ENCODE measurements at places on chromosomes 2 and 18.

DNA sequence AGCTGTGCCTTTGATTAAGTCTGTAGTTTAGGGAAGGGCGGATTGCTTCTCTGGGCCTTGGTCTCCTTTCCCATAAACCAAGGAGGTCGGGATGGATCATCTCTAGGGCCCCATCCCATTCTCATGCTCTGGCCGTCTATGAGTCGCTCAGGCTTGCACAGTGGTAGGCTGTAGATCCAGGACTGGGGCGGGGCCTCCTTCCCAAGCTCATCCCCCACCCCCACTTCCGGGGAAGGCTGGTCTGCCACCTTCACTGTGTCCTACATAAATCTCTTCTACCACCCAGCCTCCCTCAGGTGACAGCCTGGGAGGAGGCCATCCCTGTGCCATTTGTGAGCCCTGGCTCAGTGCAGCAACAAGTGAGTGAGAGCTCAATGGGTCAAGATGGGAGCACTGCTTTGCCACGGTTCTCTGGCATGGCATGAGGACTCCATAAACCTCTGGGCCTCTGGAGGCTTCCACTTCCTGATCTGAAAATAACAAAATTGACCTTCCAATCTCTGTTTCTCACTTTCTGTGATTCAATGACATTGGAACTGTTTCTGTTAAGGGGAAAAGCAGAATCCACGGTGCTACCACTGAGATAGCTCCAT lies 68.5 kb downstream of the SUMO1 start:
- no peak for DNase-seq

DNA sequence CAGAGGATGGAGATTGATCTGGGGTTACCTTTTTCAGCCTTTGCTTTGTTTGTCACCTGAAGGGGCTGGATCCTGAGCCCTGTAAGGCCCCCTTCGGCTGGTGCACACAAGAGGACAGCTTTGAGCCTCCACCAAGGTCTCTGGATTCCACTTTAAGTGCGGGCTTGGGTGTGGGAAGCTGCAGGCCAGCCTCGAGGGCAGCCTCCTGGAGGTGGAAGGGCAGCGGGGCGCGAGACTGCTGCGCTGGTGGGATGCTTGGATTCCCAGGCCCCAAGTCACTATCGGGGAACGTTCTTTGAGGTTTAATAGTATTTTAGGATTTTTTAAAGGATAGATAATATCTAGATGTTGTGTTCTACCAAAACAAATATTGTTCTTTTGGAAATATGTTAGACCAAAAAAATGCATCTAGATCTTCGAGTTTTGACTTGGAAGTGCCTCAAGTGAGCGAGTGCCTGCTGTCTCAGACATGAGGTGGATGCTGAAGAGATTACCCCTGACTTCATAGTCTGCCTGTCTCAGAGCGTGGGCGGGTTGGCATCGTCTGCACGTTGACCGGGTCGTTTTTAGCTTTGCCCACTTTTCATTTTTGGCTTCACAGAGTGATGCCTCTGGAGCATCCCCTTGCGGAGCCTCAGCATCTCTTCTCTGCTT lies 113.8 kb downstream of the AGAP1 start:
- no peak for DNase-seq

- no peak for DNase-seq
These were observed 40.9 kb downstream of the RBBP8 start for GRCh38 chr18:22974001-22974400.

DNA sequence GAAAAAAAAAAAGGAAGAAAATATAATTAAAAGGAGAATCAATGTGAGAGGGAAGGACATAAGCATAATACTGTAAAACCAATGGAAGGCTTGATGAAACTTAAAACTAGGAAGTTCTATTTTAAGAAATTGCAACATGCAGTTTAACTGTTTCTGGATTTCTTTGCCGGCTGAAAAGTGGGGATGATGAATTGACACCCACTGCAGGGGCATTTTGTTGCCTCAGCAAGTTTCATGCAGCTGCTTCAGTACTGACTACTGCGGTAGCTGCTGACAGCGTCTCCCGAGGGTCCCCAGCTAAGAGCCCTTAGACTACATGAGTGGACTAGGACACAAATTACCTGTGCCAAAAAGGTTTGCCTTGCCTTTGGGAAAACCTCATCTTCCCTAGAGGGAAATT lies 69.2 kb downstream of the B3GNT2 start:
- no peak for DNase-seq

DNA sequence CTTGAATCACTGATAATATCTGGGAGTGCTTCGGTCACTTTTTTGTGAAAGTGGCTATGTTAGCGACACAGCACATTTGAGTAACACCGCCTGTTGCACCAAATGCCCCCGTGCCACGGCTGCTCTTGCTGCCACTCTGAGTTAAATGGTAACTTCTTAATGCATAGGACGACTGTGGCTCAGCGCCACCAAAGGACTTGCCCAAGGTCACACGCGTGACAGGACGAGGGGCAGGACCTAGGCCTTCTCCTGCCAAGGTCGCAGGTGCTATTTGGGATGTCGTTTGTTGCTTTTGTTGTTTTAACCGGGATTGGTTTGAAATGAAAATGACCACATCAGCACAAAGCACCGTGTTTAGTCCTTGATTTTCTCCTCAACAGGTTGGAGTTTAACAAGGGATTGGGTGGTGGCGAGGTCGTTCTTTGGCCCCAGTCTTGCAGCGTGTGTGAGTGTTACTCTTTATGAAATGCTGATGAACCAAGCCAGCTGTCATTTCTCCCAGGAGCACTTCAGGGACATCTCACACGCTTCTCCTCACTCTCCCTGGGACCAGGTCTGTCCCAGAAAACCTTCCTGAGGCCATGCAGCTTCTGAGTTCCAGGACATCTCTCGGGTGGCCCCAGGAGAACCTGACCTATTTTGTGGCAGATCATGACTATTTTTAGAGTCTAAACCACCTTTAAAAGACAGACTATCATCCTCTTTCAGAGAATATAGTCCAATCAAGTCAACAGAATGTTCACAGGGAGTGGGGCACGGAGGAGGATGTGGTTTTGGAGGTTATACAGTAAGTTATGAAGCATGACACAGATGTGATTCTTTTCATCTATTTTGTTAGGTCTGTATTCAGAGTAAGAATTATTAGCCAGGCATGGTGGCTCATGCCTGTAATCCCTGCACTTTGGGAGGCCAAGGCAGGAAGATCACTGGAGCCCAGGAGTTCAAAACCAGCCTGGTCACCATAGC lies 49.9 kb downstream of the MTCL1 start:
- no peak for DNase-seq

- no peak for DNase-seq
These were observed 61.9 kb downstream of the ANTXR1 start for GRCh38 chr2:69074918-69075317.

DNA sequence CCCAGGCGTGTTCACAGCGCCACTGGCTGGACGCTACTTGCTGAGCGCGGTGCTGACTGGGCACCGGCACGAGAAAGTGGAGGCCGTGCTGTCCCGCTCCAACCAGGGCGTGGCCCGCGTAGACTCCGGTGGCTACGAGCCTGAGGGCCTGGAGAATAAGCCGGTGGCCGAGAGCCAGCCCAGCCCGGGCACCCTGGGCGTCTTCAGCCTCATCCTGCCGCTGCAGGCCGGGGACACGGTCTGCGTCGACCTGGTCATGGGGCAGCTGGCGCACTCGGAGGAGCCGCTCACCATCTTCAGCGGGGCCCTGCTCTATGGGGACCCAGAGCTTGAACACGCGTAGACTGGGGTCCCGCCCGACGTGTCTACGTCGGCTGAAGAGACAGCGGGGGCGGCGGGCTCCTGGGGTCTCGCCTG lies 891 bp upstream of the KHK start:
- DNase-seq, result peak; percentile 11

DNA sequence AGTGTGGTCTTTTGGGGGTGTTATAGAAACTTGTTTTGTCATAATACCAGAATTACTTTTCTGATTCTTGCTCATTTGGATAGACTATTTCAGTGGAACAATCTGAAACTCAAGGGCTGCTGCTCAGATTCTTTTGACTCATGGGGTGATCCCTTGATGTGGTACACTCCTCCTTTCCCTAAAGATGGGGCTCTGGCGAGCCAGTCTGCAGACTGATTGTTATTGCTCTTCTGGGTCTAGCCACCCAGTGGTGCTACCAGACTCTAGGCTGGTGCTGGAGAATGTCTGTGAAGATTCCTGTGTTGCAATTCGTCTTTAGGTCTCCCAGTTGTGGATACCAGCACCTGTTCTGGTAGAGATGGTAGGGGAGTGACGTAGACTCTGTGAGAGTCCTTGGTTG lies 4.2 kb upstream of the MARS2 start:
- no peak for DNase-seq

DNA sequence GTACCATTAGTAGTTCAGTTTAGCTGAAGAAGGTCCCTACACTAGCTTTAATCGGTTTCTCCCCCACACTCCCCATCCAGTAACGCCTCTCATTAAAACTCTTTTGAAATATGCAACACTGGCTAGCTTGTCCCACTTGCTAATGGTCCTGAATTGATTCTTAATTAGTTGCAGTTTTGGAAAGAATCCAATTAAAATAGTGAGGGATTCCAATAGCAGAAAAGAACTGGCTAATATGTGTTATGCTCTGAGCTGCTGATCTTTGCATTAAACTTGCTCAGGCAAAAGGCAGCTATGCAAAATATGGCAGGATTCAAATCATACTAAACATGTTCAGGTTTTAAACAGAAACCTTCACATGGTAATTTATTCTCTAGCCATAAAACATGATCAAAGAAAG lies 252.5 kb upstream of the HNRNPA3 start:
- DNase-seq, result no peak

- no peak for DNase-seq
These were observed 395.6 kb downstream of the ARHGAP15 start for GRCh38 chr2:143524559-143525401.

DNA sequence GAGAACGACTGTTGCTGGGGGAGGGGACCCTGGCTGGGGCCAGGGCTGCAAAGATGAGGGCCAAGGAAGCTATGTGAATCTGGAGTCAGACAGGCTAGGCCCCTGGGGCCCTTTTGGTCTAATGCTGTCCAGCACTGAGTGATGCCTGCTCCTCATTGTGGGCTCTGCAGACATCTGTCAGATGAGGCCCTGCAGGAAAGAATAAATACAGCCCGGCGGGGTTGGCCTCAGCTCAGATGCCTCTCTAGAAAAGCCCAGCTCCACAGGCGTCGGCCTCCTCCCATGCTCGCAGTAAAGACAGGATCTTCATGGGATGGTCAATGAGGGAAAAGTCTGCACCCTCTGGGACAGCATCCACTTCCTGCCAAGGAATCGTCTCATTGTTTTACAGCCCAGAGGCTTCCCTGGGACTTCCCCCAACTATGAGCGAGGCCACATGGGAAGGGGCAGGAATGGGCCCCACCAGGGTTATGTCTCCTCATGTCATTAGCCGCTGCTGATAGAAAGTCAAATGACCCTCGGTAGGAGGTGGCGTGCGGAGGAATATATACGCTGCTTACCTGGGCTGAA lies 125.8 kb upstream of the GLI2 start:
- no peak for DNase-seq

DNA sequence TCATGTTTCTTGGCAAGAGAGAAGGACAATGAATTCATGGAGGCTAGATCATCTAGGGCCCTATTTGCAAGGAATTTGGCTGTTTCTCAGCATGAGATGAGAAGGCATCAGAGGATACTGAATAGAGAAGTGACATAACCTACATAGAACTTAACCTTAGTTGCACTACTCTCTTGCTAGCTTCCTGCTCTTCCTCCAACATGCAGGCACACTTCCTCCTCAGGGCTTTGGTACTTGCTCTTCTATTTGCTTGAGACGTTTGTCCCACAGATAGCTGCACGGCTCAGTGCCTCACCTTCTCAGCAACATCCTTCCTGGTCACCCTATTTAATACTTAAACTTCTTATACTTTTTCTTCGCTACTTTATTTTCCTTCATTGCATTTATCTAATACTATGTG lies 20.0 kb upstream of the LANCL1 start:
- no peak for DNase-seq

DNA sequence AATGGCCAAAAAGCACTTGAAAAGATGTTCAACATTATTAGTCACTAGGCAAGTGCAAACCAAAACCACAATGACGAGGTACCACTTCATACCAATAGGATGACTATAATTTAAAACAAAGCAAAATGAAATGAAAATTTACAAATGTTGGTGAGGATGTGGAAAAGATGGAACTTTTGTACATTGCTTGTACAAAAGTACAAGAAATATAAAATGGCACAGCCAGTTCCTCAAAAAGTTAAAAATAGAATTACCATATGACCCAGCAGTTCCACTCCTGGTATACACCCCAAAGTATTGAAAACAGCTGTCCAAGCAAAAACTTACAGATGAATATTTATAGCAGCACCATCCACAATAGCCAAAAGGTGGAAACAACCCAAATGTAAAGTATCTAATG lies 107.8 kb upstream of the XPO1 start:
- DNase-seq, result no peak

GRCh38 chr2:74979844-74980243 lies 21.4 kb downstream of the POLE4 start:
- DNase-seq, result no peak

- DNase-seq, result no peak
These were observed 154.0 kb downstream of the LDLRAD4 start for GRCh38 chr18:13372531-13372951.

DNA sequence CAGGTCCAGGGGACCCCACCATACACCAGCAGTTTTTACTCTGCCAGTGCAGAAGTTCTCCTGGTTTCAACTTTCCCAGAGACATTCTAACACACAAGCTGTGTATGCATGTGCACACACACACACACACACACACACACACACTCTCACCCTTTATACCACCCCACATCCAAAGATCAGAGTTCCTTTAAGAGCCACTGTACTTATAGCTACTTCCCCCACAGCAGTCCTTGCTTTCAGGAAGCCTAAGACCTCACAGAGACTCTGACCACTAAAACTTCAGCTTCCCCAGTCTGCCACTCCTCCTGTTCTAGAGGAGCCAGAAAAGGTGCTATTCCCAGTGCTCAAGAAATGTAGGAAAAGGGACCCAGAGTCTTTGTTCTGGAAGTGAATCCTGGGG lies 107.8 kb downstream of the ZNF521 start:
- DNase-seq, result no peak

GRCh38 chr2:224085811-224086210 lies 46.7 kb upstream of the SERPINE2 start:
- no peak for DNase-seq

DNA sequence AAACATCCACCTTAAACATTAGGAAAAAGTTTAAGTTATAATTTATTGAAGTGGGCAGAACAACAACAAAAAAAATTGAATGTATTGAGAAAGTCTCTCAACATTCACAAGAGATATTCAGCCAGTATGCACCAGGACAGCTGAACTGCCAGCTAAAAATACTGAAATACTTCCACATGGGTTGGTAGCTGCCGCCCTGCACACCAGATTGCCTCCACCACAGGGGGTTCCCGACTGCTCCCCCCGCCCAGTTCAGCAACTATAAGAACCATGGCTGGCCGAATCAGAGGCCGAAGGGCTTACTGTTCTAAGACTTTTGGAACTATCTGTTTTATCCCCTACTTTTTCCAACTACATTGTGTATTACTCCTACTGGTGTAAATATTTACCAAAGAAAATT lies 150.0 kb upstream of the LRP1B start:
- DNase-seq, result no peak

- DNase-seq, result peak; percentile 52
These were observed 164.7 kb downstream of the AGAP1 start for GRCh38 chr2:235658351-235659174.

DNA sequence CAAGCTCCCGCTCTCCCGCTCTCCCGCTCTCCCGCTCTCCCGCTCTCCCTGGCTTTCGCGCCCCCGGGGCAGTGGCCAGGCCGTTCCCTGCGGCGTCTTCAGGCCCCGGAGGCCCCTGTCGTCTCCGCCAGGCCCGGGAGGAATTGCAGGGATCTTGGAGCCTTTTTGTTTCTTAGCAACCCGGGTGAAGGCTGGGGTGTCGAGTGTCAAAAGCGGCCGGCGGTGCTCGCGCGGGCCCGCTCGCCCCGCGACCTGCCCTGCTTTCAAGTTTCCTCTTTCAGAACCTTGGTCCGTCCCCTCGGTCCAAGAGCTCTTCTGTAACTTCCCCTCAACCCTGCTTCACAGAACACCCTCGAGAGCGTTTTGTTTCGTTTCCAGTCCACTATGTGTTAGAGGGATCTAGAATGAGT lies 1.4 kb downstream of the RNF138 start:
- DNase-seq, result peak; percentile 12
